ENCODE measurements at places on chromosomes 2 and 18.

- DNase-seq, result no peak
Observed at GRCh38 chr2:72913486-72914205, 3.7 kb upstream of the EMX1 start.

GRCh38 chr2:159775021-159775420 is 23.0 kb downstream of the CD302 start:
- no peak for DNase-seq

DNA sequence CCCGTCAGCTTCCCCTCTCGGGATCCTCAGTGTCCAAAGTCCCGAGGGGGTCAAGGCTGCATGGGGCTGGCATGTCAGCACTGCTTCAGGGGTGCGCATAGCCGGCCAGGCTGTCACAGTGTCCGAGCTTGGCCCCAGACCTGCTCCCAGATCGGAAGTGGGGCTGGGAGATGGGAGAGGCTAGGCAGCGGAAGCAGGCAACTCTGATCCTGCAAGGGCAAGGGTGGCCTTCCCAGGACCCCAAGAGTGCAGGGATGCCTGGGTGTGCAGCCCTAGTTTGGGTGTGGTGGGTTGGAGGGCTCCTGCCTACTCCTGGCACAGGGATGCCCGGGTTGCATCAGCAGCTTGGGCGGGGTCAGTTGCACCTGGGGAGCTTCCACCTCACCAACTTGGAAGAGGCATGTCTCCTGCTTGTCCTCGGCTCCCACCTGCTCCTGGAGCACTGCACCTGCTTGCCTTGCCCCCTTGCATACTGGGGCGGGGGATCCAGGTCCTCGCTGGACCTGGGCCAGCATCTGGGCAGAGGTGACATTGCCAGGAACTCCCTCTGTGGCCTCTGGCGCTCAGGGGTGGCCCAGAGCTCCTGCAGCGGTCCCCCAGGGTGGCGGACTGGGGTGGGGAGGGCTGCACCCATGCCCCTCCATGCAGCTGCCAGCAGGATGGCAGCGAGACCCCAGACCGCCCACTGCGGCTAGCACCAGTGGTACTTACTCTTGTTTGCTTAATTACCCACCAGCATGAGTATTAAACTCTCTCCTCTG is 41.3 kb downstream of the CBLN2 start:
- no peak for DNase-seq

GRCh38 chr2:182381225-182381624 is 45.6 kb downstream of the PDE1A start:
- DNase-seq, result no peak

DNA sequence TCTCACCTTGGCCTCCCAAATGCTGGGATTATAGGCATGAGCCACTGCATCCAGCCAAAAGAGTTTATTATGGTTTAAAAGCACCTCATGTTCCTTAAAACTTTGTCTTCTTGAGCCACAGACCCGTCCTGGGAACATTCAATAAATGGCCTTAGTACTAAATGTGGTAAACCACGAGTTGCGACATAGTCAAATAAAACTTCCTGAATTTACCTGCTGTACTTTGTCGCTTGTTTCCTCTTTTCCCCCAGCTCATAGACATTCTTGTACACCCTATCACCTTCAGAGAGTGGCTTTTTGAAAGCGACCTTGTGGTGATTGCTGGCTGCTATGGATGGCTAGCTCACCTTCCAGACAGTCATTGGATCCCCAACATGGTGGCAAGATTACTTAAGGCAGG is 310.4 kb downstream of the LRRTM1 start:
- DNase-seq, result no peak
